ENCODE measurements at places on chromosomes 3 and 15.

- no peak for DNase-seq
These were observed 112.5 kb upstream of the TGFBR2 start for GRCh38 chr3:30493911-30494311.

DNA sequence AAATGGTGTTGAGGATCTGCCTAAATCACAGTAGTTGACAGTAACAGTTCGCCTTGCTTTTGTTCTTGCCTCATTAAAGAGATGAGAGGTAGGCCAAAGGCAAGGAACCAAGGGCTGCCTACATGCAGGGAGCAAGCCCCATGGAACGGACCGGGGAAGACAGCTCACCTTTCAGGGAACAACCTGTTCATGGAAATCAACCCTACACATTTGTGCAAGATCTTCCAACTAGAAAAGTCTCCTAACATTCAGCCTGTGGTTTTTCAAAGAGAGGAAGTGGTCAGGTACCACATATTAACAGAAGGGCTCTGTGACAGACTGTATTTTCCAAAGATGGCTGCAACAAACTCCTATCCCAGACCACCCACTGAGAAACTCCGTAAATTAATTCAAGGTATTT lies 1031.8 kb upstream of the NR2F2 start:
- no peak for DNase-seq

DNA sequence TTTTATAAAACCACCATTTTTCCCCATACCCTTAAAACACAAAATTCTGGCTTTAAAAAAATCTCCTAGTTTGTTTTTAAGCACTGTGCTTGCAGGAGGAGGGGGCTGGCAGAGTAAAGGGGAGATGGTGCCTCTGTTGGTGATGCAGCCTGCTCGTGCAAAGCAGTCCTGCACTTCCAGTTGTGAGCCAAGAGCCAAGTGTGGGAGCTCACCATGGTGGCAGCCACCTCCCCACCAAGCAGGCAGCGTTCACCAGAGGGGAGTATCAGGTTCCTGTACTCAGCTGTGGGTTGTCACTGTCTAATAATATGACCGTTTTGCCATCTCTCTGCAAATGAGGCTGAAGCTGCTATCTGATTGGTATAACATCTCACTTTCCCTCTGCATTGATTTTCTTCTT lies 164.8 kb downstream of the SYNPR start:
- DNase-seq: peak; percentile 36

DNA sequence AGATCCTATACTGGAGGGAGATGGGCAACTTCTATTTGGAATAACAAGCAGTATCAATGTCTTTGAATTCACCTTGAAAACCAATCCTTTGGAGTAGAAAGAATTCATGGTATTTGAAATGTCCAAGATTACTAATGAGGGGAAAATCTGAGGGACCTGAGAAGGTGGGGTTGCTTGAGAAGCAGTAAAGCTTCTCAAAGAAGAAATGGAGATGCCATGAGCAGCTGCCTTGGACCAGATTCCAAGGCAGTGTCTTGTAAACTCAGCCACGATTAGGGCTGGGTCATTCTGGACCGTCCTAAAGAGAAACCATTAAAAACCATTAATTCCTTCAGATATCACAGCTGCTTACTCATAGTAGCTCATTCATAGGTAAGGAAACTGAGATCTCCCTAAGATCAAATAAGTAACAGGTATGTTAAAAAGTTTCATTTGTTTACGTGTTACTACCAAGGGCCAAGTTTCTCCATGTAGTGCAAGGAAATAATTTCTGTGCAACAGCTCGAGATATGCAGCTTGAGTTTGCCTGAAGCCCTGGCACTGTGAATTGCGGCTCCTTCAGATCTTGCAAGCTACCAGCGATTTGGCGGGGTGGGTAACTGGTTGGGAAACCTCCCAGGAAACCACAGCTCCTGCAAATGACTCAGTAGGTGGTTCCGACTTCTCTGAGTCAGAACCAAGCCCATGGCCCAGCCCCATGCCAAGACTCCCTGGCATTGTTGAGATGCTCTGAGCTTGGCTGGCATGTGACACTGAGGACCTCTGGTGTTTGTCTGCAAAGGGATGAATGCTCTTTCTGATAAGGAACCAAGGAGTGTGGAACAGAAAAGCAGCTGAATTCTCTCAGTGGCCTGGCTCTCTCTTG lies 296.8 kb downstream of the RORA start:
- DNase-seq: no peak

- DNase-seq: no peak
These were observed 223.0 kb upstream of the P2RY1 start for GRCh38 chr3:152611905-152612304.

- peak; percentile 68 for DNase-seq
These were observed 193.1 kb downstream of the SHQ1 start for GRCh38 chr3:72655131-72655551.

- no peak for DNase-seq
These were observed 60.8 kb downstream of the CGGBP1 start for GRCh38 chr3:87997966-87998365.

DNA sequence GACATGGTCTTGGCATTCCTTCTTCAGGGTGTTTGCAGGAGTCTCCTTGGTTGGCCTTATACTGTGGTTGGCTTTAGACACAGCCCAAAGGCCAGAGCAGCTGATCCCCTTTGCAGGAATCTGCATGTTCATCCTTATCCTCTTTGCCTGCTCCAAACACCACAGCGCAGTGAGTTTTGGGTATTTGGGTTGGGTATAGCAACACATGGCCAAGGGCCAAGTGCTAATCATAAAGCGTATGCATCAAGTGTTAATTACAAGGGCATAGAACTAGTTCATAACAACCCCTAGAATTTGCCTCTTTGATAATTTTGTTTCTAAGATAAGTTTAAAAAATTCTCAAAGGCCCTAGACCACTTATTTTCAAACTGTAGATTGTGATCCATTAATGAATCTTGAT lies 11.8 kb downstream of the SLC28A2 start:
- DNase-seq: no peak

GRCh38 chr3:17478673-17479072 lies 263.8 kb downstream of the TBC1D5 start:
- no peak for DNase-seq

DNA sequence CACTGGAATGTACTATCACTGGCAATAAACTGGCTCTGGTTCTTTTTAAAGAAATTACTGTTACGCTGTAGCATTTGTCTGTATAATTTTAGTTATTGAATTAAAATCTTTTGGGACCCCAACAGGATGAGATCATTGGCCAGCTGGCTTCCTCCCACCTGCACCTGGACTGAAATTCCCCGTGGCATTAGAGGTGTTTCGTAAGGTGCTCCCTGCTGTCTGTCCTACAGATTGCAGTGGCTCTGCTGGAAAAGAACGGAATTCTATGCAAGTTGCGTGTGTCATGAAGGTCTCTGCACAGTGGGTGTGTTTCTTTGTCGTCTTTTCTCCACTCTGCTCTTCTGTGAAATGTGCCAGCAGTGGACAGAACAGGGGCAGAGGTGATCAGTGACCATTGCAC lies 383.4 kb downstream of the PTPRG start:
- no peak for DNase-seq

- no peak for DNase-seq
These were observed 333.5 kb downstream of the LSAMP start for GRCh38 chr3:116111765-116112164.

- peak; percentile 71 for DNase-seq
These were observed 951.3 kb downstream of the ZPLD1 start for GRCh38 chr3:103385961-103386656.

DNA sequence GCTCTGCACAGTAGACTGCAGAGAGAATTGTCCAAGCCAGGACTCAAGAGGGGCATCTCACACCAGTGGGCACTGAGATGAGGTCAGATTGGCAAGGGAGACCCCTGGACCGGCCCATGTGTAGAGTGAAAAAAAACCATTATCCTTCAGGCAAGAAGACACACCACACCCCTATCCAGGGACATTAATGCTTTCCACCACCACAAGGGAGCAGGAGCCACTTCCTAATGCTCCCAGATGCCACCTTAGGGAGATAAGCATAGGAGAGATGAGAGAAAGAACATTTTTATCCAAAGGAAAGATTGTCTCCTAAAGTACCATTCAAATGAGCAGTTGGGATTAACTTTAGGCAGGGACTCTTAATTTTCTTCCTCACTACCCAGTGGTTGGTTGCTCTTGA lies 109.6 kb upstream of the PTX3 start:
- DNase-seq: no peak
